Pulmonary artery endothelial cell (primary cell): ENCODE measurements at places on chromosomes 5 and 9.

- DNase-seq = no peak
Observed at GRCh38 chr9:83419961-83420360, 118.2 kb downstream of the FRMD3 start.

GRCh38 chr5:66144834-66145390, 812 bp downstream of the SREK1 start:
- no peak for DNase-seq

DNA sequence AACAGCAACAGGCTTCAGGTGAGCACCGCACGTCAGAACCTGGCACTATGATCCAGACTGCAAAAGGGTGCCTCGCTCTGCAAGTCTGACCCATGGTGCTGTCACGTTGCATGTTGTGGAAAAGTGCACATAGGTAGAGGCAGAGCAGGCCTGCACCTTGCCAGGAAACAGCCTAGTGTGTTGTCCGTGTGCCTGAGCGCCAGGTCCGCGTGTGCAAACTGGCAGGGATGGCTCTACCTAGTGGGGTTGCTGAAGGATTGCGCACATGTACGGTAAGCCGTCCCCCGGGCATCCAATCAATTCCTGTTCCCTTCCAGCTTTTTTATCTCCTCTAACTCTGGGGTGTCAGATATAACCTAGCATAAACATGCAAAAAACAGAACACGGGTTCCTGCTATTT, 219.5 kb downstream of the NXNL2 start:
- DNase-seq = no peak

GRCh38 chr5:154728939-154729588, 26.1 kb upstream of the LARP1 start:
- no peak for DNase-seq

GRCh38 chr5:128920345-128921215, 44.7 kb upstream of the SLC27A6 start:
- DNase-seq = peak; percentile 27

- DNase-seq = no peak
Observed at GRCh38 chr5:134406390-134406789, 5.3 kb downstream of the CDKN2AIPNL start.
